Upper lobe of left lung (tissue), 6 donors: ENCODE measurements at places on chromosomes 7 and 10. TPM values are rescaled to one million over a fixed set of nuclear protein-coding genes. Genes with fewer than 3 reads are reported as not detected.

DNA sequence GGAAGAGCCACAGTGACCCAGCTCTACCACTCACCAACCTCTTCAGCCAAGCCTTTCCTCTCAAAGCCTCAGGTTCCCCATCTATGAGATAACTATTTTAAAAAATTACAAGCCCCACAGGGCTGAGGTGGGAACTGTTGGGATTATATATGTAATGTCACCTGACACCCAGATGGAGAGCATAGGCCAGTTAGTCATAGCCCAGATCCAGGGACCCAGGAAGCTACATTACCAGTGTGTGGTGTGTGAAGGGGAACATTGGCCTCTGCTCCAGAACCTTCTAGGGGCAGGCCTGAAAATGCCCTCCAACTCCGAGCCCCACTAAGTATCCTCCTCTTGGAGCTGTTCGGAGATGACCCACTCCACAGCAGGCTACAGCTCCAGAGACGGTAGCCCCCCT is 162.4 kb downstream of the NRF1 start:
- no peak for DNase-seq
- peaks cover 19% of the 10 kb centered on the region for H3K27me3 ChIP-seq
- no peaks in the 10 kb centered on the region for H3K36me3 ChIP-seq
- H3K4me1 ChIP-seq = peaks cover 8% of the 10 kb centered on the region
- H3K27ac ChIP-seq = no peak overlapping the region

DNA sequence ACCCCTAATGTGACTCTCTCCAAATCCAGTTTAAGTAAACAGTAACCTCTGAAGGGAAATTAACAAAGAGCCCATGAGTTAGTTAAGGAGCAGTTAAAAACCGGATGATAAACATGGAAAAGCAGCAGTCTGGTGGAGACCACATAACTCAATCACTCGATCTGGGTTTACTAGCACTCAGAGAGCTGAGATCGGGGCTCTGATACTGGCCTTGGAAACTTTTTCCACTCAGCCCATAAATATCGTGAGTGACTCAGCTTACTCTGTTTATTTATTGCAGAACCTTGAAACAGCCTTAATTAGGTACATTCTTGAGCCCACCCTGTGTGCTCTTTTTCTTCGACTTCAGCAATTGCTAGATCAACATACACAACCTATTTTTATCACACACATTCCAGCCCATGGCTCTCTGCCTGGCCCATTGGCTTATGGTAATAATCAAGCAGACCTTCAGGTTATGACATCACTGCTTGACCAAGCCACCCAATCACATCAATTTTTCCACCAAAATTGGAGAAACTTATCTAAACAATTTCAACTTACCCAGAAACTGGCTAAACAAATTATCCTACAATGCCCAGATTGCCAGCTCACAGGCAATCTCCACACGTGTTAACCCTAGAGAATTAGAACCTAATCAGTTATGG is 82.2 kb upstream of the GPR22 start:
- no peak overlapping the region for H3K27ac ChIP-seq
- no peaks in the 10 kb centered on the region for H3K4me1 ChIP-seq
- no peak for DNase-seq
- H3K27me3 ChIP-seq = no peaks in the 10 kb centered on the region
- no peak overlapping the region for H3K4me3 ChIP-seq

- no peak overlapping the region for H3K27ac ChIP-seq
- no peaks in the 10 kb centered on the region for H3K36me3 ChIP-seq
- no peak overlapping the region for H3K4me3 ChIP-seq
- H3K4me1 ChIP-seq = no peaks in the 10 kb centered on the region
- no peak for DNase-seq
- H3K27me3 ChIP-seq = no peaks in the 10 kb centered on the region
Measured at GRCh38 chr7:48285373-48285772, 114.1 kb downstream of the ABCA13 start.

GRCh38 chr7:34165466-34165865 is 260.1 kb downstream of the BMPER start:
- no peak overlapping the region for H3K4me3 ChIP-seq
- no peaks in the 10 kb centered on the region for H3K27me3 ChIP-seq
- H3K4me1 ChIP-seq = no peaks in the 10 kb centered on the region
- no peak for DNase-seq

LRRC4 gene
- total RNA-seq = 8.6 TPM
